ENCODE measurements at places on chromosomes 11 and 22.

- no peak for DNase-seq
Observed at GRCh38 chr11:117478926-117479325, 151.3 kb downstream of the CEP164 start.

DNA sequence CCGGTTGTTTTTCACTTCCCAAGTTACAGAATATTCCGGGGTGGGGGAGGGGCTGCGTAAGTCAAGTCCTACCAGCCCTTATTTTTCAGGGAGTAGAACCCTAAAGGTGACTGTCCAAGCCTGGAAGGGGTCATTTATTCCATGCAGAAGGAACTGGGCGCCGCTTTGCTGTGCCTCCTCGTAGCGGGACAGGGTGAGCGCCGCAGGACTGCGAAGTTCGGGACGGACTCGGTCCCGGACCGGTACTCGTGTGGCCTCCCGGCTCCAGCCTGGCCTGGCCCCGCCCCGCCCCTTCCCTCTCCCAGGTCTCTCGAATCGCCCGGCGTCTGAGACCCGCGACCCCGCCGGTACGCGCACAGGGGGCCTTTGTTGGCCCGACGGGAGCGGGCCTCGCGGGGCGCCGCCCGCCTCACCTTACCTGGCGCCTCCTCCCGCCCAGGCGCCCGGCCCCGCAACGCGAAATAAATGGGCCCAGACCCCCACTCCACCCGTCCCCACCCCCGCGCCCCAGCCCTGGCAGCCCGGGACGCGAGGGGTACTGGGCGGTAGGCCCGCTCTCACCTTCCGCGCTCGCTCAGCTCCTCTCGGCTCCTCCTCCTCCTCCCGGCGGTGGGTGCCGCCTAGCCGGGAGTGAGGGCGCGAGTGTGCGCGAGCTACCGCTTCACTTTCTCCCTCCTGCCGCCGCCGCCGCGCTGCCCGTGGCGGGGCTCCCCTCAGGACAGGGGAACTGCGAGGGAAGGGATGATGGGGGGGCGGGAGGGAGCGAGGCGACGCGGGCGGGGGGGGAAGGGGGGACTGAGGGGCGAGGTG is 698 bp downstream of the PAK1 start:
- peak; percentile 60 for DNase-seq

- no peak for DNase-seq
Observed at GRCh38 chr11:84430661-84431060, 1144.5 kb upstream of the CCDC90B start.

DNA sequence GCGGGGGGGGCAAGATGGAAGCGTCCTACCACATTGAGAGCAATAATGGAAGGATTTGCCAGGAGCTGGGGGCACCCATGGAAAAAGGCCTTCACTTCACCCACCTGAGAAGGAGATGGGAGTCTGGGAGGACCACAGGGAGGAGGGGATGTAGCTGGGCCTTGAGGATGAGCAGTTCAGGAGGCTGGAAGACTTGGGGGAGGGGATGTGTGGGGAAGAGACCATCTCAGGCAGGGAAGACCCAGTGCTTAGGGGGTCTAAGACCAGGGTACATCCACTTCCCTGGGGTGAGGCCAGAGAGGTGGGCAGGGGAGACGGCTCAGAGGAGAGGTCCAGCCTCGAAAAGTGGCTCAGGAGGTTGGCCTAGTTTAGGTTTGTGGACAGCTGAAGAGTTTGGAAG is 71.3 kb upstream of the TCF20 start:
- no peak for DNase-seq

DNA sequence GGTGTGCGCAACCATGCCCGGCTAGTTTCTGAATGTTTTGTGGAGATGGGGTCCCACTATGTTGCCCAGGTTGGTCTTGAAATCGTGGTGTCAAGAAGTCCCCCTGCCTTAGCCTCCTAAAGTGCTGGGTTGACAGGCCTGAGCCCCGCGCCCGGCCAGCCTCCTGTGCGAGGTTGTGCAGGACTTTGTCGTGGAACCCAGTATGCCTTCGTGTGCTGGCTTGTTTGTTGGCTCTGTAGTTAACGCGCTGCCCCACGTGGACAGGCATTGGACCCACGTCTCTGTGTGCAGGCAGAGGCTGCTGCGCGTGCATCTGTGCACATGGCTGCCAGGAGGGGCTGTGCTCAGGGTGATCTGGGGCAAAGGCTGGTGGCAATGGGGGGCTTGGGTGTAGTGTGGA is 33.9 kb upstream of the ZNF195 start:
- no peak for DNase-seq

- no peak for DNase-seq
Observed at GRCh38 chr11:57913715-57914704, 109.7 kb upstream of the OR9Q1 start.

DNA sequence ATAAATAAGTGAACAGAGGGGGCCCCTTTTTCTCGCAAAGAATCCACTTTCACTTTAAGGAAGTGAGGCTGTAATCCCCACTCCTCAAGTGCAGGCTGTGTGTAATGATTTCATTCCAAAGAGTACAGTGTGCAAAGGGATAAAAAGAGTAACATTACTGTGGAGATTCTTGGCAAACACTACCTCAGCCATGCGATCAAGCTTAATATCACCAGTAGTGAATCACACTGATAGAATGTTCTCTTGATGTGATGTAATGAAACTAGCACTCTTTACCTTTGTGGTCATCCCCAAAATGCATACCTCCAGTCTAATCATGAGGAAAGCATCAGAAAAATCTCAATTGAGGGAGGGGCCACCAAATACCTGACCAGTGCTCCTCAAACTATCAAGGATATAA is 246.1 kb upstream of the CHORDC1 start:
- DNase-seq = no peak

- DNase-seq = no peak
Observed at GRCh38 chr11:102599642-102600261, 25.4 kb downstream of the MMP20 start.

GRCh38 chr11:114353443-114353842 is 46.9 kb downstream of the C11orf71 start:
- no peak for DNase-seq

- no peak for DNase-seq
Observed at GRCh38 chr22:36116127-36116526, 44.4 kb downstream of the APOL3 start.

DNA sequence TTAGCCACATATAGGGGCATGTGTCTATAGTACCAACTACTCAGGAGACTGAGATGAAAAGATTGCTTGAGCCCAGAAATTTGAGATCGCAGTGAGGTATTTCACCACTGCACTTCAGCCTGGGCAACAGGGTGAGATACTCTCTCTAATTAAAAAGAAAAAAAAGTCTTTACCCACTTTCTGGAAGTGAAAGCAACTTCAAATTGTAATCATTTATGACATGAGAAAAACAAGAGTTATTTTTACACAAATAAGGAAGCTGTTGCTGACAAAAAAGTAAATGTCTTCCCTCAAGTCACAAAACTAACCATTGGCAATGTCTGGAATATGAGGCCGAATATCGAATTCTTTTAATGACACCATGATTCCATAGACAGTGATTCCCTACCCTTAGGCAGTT is 71.4 kb downstream of the GLYATL1 start:
- DNase-seq = no peak

DNA sequence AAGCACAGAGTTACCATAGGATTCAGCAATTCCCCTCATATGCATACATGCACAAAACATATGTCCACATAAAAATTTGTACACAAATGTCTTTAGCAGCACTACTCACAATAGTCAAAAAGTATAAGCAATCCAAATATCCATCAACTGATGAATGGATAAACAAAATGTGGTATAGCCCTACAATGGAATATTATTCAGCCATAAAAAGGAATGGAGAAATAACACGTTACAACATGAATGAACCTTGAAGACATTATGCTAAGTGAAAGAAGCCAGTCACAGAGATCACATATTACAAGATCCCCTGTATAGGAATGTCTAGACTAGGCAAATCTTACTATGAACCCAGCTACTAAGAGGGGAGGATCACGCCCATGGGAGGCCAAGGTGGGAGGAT is 7.2 kb downstream of the PRR14L start:
- DNase-seq = no peak

DNA sequence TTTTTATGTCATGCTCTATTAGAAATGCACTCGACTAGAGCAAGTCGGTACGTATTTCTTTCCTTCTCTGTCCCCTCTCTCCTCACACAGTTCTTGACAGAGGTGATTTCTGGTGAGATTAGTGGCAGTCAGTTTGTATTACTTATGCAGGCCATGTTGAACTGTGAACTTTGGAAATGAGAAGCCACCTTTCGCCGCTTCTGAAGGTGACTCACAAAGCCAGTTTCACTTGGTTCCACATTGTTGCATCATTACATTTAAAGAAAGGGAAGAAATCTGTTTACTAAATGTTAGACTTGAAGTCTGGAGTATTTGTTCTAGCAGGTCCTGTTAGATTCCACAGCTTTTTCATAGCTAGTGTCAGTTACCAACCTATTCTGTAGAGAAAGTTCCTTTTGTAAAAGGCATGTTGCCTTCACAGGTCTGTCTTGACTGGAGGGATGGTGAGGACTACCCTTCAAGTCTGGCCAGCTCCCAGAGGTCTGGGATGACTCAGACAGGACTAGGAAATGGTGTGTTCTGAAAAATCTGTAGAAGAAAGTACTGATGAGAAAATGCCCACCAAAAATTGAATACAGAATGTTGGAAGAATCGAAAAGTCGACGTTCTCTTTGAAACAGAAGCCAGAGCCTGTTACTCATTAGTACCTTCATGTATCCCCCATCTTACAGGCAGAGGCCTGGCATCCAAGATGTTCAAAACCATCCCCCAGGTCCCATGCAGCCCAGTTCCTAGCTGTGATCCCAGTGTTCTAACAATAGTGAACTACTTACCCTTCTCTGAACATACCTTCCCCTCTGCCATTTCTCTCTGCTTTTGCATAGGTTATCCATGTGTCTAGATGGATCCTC is 181.4 kb downstream of the DBX1 start:
- no peak for DNase-seq

- DNase-seq = no peak
Observed at GRCh38 chr22:48574776-48575617, 1252.7 kb downstream of the BRD1 start.

GRCh38 chr11:217704-218103 is 10.2 kb downstream of the RIC8A start:
- no peak for DNase-seq

DNA sequence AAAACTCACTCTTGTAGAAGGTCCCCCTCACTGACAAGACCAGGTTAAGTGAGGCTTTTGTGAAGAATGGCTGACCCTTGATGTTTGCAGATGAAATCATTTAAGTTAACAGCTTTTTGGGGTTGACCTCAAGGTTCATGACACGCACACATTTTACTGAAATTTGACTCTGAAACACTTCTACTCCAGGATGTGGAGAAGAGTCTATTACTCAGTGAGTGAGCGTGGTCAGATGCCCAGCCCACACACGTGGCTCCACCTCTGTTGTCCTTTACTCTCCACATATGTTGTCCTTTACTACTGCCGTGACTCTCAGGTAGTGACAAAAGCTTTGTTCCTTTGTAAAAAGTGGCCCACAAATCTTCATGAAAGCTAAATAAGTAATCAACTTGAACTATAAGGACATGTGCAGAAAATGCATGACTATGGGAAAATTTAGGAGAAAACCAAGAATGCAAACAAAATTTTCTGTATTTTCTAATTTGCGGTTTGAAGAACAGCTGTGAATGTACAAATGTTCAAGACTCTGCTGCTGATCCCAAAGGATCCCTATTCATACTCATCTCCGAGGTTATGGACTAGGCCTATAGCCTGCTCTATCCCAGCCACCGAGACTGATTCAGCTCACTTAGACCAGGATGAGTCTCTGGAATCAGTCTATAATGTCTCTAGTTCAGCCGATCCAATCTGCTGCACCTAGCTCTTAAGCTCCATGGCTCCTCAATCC is 22.4 kb downstream of the XRRA1 start:
- no peak for DNase-seq

- no peak for DNase-seq
Observed at GRCh38 chr11:102552447-102553194, 22.1 kb upstream of the MMP7 start.

DNA sequence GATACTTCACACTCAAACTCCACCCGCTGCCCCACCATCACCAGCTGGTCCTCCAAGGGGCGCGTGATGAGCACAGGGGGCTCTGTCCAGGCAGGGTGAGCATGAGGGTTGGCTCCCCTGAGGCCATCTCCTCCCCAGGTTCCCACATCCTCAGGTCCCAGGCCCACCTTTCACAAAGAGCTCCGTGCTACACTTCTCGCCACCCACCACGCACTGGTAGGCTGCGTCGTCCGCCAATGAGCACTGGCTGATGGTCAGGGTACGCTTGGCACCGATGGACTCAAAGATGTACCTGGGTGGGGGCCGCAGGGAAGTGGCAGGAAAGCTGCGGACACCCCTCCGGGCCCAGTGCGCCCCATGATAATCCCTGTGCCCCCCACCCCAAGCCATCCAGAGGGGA is 9.6 kb downstream of the MYBPC3 start:
- DNase-seq = no peak

GRCh38 chr11:44775985-44776446 is 49.3 kb downstream of the TSPAN18 start:
- no peak for DNase-seq

DNA sequence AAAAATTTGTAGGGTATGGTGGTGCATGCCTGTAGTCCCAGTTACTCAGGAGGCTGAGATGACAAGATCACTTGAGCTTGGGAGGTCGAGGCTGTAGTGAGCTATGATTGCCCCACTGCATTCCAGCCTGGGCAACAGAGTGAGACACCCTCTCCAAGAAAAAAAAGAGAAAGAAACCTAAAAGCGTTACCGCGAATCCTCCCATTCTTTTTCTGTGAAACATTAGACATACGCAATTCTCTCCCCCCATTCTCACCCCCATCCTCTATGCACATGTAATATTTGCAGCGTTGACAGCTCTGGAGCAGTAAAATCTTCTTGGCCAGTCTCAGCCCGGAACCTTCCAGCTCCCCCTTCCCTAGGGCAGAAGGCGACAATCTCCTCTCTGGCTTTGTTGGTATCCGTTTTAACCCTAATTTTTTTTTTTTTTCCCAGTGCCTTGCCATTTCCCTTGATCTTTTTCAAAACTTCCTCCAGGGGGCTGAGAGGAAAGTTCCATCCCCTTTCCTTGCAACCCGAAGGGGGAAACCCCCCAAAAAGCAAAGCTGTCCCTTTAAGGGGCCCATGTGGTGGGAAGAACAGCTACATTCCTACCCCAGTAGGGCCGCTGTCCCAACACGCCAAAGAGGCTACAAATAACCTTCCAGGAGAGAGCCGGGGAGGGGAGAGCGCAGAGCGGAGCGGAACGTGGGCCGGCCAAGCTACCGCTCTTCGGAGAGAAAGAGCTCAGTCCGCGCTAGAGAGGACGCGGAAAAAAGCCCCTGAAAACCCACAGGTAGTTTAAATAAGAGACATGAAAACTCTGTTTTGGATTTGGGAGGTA is 1.9 kb downstream of the LRP4 start:
- DNase-seq = no peak

All from right lung (tissue), 10 donors.